Cardiac fibroblast (primary cell): ENCODE measurements at places on chromosomes 16 and 17.

GRCh38 chr17:933312-934073 is 46.1 kb downstream of the NXN start:
- peak; percentile 84 for DNase-seq

DNA sequence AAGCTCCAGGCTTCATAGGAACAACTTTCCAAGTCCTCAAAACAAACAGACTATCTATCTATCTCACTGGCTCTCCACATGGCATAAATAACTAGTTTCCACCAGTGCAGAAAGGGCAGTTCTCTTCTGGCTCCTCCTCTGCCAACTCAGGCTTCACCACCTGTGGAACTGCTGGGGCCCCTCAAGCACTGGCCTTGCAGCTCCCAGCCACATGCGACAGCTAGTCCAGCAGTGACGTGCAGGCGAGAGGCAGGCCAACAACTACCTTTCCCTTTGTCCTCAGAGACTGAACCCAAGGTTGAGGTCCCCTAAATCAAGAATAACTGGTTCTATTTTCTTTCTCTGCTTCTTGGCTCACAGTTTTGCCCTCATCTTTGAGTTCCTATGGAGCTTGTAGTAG is 137.6 kb downstream of the AATF start:
- no peak for DNase-seq

DNA sequence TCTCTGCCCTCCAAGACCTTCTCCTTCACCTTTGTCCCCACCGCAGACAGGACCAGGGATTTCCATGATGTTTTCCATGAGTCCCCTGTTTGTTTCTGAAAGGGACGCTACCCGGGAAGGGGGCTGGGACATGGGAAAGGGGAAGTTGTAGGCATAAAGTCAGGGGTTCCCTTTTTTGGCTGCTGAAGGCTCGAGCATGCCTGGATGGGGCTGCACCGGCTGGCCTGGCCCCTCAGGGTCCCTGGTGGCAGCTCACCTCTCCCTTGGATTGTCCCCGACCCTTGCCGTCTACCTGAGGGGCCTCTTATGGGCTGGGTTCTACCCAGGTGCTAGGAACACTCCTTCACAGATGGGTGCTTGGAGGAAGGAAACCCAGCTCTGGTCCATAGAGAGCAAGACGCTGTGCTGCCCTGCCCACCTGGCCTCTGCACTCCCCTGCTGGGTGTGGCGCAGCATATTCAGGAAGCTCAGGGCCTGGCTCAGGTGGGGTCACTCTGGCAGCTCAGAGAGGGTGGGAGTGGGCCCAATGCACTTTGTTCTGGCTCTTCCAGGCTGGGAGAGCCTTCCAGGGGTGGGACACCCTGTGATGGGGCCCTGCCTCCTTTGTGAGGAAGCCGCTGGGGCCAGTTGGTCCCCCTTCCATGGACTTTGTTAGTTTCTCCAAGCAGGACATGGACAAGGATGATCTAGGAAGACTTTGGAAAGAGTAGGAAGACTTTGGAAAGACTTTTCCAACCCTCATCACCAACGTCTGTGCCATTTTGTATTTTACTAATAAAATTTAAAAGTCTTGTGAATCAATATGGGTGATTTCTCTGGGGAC is 12.2 kb downstream of the CX3CL1 start:
- no peak for DNase-seq

- no peak for DNase-seq
Measured at GRCh38 chr16:50906454-50906853, 164.6 kb downstream of the CYLD start.

DNA sequence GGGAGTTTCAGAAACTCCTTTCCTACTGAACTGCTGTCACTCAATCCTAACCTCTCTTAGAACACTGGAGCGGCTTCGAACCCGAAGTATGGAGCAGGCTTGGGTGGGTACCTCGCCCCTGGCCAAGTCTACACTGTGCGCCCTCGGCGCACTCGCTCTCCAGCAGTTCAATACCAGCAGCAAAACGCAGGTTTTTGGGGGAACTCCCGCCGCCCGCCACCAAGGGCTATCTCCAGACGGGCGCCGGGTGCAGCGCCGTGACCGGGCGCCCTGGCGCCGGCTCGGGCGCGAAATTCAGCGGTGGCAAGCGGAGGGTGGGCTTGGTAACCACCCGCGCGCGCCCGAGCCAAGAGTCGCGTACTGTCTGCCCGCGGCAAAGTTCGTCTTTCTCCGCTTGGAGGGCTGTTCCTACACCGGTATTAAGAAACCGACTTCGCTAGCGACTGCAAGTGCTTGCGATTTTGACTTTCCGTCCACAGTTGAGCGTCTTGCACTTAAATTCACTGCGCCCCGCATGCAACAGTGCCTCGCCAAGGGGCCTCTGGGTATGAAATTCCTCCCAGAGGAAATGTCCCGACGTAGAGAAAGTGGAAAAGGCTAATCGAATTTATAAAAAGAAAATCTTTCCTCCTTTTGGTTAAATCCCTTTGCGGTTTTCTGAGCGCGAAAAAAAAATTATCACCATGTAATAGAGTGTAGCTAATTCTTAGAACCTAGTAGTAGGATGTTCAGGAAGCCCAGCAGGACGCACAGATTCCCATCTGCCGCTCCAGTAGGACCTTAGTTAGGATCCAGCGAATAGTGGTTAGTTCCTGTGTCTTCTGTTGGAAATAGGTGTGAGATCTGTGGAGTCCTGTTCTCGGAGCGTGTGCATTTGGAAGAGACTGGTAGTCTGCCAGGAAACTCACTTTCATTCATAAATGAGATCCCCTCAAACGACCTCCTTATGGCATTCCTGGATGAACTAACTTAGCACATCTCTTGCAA is 5.0 kb upstream of the SALL1 start:
- peak; percentile 35 for DNase-seq

- no peak for DNase-seq
Measured at GRCh38 chr17:50627036-50627781, 7.5 kb upstream of the ABCC3 start.

DNA sequence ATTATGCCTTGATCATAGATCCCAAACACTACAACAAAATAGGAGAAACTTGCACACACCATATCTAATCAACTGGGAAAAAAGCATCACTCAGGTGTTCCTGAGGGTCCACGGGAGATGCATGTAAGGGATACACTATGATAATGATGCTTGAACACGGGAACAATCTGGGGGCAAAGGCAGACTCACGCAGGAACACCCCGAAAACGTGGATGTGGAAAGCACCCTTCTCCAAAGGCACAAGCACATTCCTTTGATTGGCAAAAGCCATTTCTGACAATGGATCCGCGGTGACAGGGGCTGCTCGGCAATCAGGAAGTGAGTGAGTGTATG is 1.3 kb downstream of the ZNF652 start:
- DNase-seq, result peak; percentile 12

DNA sequence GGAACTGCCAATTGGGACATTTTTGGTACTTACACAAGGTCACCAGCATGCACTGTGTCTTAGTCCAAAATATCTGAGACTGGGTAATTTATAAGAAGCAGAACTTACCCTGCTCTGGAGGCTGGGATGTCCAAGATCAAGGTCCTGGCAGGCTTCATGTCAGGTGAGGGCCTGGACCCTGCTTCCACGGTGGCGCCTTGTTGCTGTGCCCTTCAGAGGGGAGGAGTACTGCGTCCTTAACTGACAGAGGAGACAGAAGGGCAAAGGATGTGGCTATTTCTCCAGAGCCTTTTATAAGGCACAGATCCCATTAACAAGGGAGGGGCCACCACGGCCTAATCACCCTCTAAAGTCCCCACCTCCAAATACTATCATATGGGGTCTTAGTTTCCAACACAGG is 178.9 kb downstream of the C16orf95 start:
- DNase-seq, result no peak

- peak; percentile 60 for DNase-seq
Measured at GRCh38 chr16:8878523-8878911, 3.6 kb upstream of the LITAFD start.

DNA sequence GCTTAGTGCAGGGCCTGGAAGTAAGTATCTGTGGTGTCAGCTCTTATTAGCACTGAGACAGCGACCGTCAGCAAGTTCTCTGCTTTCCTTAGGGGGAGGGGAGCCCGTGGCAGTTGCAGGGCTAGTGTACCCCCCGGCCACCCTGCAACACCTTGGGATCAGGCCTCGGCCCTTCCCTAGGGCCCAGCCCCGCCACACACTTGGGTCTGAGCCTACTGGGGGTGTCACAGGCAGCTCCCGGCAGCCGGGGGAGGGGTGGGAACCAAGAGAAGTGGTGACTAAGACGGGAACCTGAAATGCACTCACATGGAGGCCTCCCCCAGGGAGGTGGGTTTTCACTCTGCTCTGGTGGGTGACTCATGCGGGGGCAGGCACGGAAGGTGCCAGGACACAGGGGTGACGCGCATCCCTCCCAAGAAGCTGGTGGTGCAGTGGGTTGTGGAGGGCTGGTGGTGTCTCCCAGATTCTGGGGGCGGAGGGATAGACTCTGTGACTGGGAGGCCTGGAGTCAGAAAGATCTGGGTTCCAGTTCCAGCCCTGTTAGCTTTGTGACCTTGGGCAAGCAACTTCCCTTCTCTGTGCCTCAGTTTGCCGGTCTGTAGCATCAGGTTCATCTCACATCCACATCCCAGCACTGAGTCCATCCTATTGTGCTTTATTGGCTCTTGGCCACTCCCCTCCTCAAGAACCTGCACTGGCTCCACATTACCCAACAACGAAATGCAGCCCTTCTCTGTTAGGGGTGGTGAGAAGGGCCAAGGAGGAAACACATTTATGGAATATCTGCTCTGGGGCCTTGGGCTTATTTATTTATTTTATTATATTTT is 44.5 kb downstream of the LAT start:
- peak; percentile 96 for DNase-seq

- DNase-seq, result peak; percentile 4
Measured at GRCh38 chr16:68499006-68499405, 40.1 kb upstream of the ZFP90 start.

GRCh38 chr16:11534262-11534661 is 52.5 kb downstream of the LITAF start:
- DNase-seq, result peak; percentile 29

- peak; percentile 94 for DNase-seq
Measured at GRCh38 chr16:87145181-87146176, 171.7 kb downstream of the C16orf95 start.

DNA sequence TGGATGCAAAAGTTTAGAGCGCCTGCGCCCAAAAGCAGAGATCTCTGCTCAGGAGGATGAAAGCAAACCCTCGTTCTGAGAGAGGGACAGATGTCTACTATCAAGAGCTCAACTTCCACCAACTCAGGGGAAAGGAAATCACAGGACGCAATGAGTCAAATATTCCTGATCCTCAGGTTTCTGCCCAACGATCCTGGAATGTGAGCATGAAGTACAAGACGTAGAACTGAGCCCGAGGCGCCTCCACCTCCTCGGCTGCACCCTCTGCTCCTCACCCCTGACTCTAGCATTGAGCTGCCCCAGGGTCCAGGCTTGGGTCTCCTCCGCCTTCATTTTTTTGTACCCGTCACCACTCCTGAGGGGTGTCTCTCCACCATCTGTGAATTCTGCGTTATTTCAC is 15.4 kb downstream of the IFT140 start:
- no peak for DNase-seq

GRCh38 chr17:5854871-5855554 is 215.2 kb upstream of the WSCD1 start:
- DNase-seq, result no peak

- DNase-seq, result peak; percentile 26
Measured at GRCh38 chr17:37391146-37391545, 15.4 kb downstream of the C17orf78 start.

DNA sequence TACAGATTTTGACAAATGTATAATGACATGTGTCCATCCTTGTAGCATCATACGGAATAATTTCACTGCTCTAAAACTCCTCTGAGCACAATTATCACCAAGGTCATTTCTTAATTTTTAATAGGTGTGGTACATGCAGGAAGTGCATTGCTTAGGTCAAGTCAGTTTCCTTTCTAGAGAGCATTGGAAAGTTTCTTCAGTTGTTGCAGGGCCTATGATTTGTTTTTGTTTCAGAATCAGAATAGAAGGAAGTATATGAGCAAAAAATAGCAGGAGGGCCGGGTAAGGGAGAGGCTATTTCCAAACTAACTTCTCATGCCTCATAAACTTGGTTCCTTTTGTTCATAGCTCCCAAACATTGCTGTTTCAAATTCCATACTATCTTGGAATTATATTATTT is 24.0 kb upstream of the SLFN5 start:
- no peak for DNase-seq

- peak; percentile 36 for DNase-seq
Measured at GRCh38 chr17:65856865-65857264, 295.4 kb upstream of the AXIN2 start.

GRCh38 chr16:81765969-81766368 is 13.1 kb upstream of the PLCG2 start:
- no peak for DNase-seq

GRCh38 chr17:35050170-35050569 is 13.3 kb downstream of the RFFL start:
- DNase-seq, result no peak

DNA sequence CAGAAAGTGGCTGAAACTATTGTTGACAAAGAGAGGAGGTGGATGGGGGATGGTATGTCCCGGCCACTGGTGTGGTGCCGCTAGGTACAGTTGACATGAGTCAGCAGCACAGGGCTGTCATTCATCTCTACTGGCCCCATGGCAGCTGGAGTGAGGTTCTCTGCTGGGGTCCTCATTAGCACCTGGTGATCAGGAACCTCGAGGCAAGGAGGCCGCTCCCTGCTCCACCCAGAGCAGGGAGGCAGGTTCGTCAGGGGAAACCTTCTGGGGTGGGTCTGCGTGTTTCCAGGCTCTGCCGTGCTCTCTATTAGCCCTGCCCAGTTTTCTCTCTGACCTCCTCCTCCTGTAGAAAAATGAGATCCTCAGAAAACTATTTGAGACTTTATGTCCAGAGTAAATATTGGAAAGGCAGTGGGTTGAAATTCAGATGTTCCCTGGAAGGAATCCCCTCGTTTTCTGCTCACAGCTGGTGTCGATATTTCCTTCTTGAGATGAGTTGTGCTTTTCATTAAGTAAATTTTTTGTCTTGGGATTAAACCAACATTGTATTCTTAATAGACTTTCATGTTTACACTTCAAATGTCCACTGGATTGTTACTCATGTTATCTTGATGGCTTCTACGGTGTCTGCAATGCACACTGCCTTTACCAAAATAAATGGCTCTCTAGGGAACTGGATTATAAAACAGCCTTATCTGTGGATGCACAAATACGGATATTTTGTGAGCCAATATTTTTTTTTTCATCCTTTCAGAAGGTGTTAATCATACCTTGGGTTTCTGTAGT is 7.1 kb downstream of the NTN1 start:
- DNase-seq, result no peak

GRCh38 chr17:43169561-43170139 is 1.4 kb upstream of the NBR1 start:
- DNase-seq, result no peak

DNA sequence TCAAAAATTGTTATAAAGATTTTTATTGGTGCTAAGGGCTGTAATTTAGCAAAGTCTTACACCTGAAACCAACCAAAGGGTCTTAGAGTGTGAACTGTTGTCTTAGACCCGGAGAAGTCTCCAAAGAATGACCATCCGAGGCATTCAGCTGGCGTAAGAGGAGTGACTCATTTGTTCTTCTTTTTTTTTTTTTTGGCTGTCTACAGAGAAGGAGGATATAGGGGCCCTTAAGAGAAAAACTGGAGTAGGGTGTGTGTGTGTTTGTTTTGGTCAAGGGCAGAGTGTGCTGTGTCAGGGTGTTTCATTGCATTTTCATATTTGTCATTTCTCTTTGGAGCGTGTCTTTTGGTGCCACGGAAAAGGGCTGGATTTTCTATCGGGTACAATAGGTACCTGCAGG is 508.0 kb downstream of the WWOX start:
- peak; percentile 50 for DNase-seq
